ENCODE measurements at places on chromosomes 7 and 10.

GRCh38 chr10:128030498-128031072 is 95.6 kb downstream of the MKI67 start:
- no peak for DNase-seq

DNA sequence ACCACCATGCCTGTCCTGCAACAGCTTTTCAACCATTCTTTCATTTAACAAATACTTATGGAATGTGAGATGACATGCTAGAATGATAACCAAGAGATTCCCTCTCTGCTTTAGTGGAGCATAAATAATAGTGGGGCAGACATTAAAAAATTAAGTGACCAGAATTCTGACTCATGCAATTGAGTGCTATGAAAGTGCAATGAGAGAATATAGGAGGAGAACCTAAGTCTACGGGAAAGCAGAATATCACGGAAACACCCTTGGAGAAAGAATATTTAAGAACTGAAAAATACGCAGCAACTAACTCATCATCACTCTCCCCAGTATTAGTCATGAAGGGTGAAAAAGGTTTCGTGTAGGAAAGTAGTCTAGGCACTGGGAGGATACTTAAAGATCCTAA is 7.1 kb downstream of the KIF5B start:
- DNase-seq = no peak

DNA sequence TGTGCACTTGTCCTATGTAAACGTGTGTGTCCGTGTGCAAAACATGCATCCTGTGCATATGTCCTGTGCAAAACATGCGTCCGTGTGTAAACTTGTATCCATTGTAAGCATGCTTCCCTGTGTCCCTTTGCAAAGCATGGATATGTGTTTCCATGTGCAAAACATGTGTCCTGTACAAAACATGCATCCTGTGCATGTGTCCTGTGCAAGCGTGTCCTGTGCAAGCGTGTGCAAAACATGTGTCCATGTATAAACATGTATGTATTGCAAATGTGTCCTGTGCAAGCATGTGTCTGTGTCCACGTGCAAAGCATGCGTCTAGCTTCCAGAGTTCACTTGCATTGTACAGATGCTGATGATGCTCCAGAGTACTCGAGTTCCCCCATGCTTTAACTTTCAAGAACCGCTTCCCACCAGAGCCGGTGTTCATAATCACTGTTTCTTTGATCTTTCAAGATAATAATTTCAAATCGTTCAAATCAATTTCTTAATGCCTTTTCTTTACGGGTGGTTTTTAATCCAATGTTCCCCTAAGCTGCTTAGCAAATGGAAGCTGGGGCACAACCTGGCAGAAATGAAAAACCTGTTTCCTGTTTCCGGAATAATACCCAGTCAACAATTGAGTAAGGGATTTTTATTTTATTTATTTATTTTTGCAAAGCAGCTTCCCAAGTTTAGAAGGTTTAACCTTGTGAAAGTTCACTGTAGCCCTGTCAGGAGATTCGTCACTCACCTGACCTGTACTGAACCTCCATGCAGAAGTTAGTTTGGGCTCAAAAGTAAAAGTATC is 641 bp upstream of the ASB13 start:
- no peak for DNase-seq

GRCh38 chr7:64849250-64849923 is 53.7 kb upstream of the ZNF273 start:
- no peak for DNase-seq

GRCh38 chr7:96636342-96636860 is 73.2 kb downstream of the SEM1 start:
- no peak for DNase-seq

- DNase-seq = no peak
Measured at GRCh38 chr7:5692845-5693278, 88.6 kb downstream of the RNF216 start.

- DNase-seq = peak; percentile 76
Measured at GRCh38 chr10:120431251-120431651, 25.8 kb upstream of the PLPP4 start.

DNA sequence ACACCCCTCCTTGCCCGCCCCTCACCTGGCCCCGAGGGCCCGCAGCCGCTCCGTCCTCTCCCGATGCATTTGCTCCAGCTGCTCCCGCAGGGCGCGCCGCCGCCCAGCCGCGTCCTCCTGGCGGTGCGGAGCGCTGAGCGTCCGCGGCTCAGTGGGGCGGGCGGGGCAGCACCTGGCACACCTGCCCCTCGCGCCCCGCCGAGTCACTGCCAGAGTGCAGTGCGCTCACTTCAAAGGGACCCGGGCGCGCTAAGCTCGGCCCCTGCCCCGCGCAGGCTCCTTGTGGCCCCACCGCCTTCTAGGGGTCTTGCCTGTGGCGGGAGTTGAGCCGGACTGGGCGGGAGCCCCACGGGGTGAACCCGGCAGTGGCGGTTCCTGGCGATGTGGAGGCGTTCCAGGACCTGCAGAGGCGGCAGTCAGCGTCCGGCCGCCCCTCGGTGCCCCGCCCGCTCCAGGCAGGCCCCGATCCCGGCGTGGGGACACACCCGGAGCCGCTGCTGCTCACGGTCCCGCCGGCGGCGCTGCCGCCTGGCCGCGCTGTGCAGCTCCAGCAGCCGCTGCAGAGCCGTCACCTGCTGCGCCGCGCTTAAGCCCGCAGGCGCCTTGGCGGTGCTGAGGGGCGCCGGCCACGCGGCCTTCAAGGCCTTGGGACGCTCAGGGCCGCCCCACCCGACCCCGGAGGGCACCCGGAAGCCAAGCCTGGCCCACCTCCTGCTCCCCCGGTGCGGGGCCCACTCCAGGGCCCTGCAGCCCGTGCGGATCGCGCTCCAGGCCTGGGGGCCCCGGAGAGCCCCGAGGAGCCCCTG is 6.7 kb downstream of the ATP6V1F start:
- DNase-seq = peak; percentile 73

GRCh38 chr7:155974186-155974897 is 162.1 kb upstream of the SHH start:
- DNase-seq = no peak

DNA sequence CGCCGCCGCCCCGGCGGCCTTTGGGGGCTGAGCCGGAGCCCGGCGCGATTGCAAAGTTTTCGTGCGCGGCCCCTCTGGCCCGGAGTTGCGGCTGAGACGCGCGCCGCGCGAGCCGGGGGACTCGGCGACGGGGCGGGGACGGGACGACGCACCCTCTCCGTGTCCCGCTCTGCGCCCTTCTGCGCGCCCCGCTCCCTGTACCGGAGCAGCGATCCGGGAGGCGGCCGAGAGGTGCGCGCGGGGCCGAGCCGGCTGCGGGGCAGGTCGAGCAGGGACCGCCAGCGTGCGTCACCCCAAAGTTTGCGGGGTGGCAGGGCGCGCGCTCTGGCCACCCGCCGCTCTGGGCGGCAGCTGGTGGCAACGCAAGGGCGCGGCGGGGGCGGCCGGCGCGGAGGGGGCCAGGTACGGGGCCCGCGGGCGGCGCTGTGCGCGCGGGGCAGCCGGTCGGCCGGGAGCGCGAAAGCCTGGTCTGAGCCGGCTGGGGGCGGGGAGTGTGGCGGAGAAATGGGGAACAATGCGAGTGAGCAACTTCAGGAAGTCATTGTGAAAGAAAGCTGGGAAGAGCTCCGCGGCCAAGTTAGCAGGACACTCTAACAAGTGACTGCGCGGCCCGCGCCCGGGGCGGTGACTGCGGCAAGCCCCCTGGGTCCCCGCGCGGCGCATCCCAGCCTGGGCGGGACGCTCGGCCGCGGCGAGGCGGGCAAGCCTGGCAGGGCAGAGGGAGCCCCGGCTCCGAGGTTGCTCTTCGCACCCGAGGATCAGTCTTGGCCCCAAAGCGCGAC is at the start of gene IKZF1:
TSS of gene IKZF1 (plus strand) at position 588 of the 782 bp plus-strand sequence. CDS start 14,346 bp downstream, outside the sequence.
- no peak for DNase-seq

GRCh38 chr10:87696922-87697745 is 37.5 kb downstream of the PAPSS2 start:
- DNase-seq = no peak

DNA sequence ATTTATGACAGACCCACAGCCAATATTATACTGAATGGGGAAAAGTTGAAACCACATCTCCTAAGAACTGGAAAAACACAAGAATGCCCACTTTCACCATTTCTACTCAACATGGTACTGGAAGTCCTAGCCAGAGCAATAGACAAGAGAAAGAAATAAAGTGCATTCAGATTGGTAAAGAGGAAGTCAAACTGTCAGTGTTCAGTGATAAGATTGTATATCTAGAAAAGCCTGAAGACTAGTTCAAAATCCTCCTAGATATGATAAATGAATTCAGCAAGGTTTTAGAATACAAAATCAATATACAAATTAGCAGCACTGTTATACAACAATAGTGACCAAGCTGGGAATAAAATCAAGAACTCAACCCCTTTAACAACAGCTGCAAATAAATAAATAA is 6.9 kb upstream of the ZNF138 start:
- no peak for DNase-seq

GRCh38 chr7:103594186-103594585 is 148.2 kb upstream of the SLC26A5 start:
- DNase-seq = no peak

GRCh38 chr10:102302611-102303010 is 57.3 kb downstream of the GBF1 start:
- DNase-seq = no peak

- DNase-seq = no peak
Measured at GRCh38 chr7:66778201-66778600, 37.7 kb downstream of the RABGEF1 start.

- peak; percentile 84 for DNase-seq
Measured at GRCh38 chr10:122149561-122150505, 121.3 kb upstream of the BTBD16 start.

DNA sequence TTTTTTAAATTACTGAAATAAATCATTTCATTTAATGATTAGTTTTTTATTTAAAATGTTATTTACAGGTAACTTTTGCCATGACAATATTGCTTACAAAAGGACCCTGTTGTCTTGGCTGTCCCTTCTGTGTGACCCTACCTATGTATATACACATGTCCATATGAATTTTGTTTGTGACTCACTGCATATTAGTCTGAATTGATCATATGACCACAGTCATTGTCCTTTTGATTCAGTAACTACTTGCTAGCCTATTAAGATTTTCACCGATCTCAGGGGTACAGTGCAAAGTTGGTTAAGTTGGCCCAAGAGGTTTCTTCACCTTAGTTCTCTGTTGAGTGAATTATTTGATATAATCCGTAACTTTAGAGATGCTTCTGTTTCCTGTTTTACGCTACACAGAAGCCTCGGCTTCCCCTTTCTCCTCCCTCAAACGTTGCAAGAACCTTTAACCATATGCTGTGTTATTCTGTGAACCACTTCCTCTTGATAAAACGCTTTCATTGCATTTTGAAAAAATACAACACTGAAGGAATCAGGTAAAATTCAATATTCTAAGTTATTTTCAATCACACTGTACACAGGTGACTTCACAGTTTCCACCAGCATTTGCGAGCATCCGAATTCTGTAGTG is 43.9 kb downstream of the APBB1IP start:
- no peak for DNase-seq

GRCh38 chr7:128178611-128179010 is 62.5 kb upstream of the LEP start:
- DNase-seq = no peak

DNA sequence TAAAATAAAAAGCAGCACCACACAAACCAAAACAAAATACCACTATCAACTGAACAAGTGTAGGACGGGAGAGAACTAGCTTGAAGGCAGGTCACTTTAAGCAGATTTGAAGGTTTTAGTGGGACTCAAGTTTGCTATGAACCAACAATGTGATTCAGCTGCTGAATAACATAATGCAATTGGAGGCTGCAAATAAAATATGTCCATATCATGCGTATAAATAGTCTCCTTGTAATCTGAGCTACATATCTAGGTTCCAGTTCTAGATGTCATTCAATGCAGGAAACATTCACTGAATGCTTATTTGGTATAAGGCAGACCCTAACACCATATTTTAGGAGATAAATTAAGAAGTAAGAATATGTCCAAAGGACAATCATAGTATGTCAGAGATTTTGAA is 81.4 kb upstream of the KCNIP2 start:
- no peak for DNase-seq

DNA sequence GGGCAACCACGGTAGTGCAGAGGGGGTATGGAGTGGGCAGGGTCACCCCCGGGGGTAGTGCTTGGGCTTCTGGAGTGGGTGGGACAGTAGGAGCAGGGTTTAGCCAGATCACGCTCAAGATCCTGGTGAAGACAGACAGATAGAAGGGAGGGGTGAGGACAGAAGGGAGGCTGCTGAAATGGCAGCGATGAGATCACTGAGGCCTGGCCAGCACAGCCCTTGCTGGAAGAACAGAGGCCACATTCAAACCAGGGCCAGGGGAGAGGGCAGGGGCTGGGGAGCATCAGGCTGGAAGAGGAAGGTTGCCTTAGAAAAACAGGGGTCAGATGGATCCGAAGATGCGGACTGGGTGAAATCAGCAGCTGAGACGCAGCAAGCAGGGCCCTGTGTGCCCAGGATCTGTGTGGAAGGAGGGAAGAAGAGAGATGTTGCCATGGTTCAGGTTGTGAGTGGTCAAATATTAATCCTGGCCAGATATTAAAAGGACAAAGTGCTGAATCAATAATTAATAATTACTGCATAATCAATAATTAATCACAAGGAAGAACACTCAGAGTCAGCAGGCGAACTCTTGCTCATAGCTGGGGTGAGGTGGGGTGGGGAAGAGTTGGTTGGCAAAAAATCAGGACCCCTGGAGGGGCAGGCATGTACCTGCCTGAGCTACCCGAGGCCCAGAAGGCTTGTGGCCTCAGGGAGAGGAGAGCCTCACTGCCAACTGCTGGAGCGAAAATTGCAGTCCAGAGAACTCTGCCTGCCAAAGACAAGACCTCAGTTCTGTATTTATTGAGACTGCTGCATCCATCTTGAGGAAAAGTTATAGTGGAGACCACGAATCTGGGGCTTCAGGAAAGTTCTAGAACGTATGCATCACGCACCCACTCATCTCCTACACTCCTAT is 105.7 kb downstream of the GRB10 start:
- DNase-seq = no peak

All from right forelimb (tissue), 1 donor.